NCI-H2227 treated with DMSO at 0.1 percent for 48 hours (cell line): ENCODE measurements at places on chromosomes 1 and 21.

- no peak for DNase-seq
These were observed 690.5 kb upstream of the NR5A2 start for GRCh38 chr1:199336745-199337640.

DNA sequence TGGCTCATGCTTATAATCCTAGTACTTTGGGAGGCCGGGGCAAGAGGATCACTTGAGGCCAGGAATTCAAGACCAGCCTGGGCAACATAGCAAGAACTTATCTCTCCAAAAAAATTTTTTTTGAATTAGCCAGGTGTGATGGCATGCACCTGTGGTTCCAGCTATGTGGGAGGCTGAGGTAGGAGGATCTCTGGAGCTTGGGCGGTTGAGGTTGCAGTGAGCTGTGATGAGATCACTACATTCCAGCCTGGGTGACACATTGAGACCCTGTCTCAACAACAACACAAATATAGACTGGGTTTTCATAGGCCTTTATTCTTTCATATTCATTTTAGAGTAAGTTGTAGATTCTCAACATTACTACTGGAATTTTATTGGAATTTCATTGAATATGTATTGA is 12.8 kb downstream of the MED18 start:
- no peak for DNase-seq

DNA sequence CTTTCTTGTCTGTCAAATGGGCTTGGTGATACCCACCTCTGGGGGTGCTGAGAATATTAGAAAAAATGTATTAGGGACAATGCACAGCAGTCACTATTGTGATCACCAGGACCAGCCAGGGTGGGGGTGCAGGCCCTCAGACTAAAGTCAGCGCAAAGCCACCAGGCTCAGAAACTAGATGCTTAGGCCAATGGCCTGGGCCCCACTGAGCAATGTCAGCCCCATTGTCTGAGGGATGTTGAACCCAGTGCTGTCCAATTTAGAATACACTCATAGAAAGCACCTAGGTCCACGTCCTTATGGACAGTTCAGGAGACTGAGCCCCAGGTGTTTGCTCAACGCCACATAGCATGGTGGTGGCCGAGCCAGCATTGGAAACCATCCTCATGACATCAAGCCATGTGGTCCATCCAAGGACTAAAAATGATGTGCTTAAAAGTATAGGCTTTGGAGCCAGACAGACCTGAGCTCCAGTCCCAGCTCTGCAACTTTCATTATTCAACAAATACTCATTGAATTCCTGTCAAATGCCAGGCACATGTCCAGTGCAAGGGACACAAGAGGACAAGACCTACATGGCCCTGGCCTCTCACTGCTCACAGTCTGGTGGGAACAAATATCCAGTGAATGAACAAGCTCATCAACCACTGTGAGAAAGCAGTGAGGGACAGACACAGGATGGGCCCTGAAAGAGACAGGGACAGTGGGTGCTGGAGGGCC is 273.8 kb downstream of the MATN1 start:
- no peak for DNase-seq

GRCh38 chr1:167629681-167630567 is at the start of gene RCSD1:
Gene RCSD1, plus strand, starts transcription at chr1:167630232. Its CDS starts 192 bp downstream, at chr1:167630424.
- DNase-seq: no peak

- no peak for DNase-seq
These were observed 7.9 kb downstream of the KIF21B start for GRCh38 chr1:201015551-201016091.

- no peak for DNase-seq
These were observed 842 bp upstream of the GCSAML start for GRCh38 chr1:247548092-247548491.

- no peak for DNase-seq
These were observed 308.3 kb upstream of the USP25 start for GRCh38 chr21:15421441-15421881.

DNA sequence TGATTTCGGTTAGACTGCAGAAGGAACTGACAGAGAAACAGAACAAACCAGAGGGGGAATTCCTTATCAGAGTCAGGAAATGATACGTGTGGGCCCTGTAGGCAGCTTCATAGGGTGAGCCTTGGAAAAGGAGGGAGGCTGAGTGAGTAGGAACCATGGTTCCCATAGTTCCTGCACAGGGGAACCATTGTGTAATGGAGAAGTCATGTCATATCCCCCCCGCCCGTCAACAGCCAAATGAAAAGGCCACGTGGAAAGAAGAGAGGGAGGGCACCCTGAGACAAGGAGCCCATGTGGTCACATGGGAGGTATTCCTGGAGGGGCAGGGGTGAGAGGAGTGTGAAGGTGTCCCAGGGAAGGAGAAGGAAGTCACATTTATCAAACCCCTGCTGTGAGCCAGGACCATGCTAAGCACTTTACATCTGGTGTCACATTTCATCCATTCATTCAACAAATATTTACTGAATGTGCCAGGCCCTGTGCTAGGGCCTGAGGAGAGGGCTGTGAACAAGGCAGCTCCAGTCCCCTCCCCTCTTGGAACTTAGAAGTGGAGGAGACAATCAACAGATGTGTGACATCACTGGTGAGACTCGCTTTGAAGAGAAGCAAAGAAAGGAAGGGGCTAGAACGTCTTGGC is 15.7 kb upstream of the FGR start:
- no peak for DNase-seq

GRCh38 chr21:44681861-44682579 is at the start of gene KRTAP12-1:
Gene KRTAP12-1, minus strand, starts transcription at chr21:44682163. Its CDS starts 40 bp downstream, at chr21:44682123.
- DNase-seq: no peak

- DNase-seq: no peak
These were observed 70.0 kb downstream of the KCTD3 start for GRCh38 chr1:215637041-215637573.

DNA sequence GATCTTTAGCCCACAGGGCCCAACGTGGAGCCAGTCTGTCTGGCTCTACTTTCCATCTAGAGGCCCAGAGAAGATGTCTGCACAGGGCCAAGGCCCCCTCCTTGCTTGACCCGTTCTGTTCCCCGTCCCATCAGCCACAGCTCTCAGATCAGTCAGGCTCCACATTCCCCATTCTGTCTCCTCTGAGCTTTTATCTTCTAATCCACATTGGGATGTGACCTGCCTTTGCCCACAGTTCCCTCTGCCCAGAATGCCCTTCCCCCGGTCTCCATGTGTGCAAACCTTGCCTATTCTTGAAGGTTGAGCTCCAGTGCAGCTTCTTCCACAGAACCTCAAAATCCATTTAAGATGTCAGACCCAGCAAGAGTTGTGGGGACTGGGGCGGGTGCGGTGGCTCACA is 53.3 kb upstream of the WASF2 start:
- no peak for DNase-seq

- no peak for DNase-seq
These were observed 10.1 kb upstream of the KRTAP13-2 start for GRCh38 chr21:30382201-30382600.

DNA sequence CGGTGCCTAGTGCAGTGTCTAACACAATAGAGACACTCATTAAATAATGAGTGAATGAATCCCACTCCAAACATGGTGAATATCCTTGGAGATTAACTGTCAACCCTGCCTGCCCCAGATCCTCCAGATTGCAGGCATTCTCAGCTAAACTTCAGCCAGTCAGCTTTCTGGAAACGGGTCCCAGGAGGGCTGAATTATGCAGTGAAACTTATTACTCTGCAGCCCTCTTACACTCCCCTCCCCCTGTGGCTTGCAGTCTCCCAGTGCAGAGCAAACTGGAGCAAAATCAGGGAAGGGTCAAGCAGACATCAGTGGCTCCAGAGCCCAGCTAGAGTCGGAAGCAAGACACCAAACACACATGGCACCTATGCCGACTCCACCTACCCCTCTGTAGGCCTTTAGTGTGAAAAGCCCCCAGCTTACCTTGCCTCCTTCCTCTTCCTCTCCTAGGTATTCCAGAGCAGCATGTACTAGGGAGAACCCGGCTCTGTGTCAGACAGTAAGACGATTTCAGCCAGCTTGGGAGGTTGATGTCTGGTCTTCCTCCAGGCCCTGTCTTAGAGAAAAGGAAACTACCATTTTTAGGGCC is 6.5 kb upstream of the RGS16 start:
- DNase-seq: no peak

DNA sequence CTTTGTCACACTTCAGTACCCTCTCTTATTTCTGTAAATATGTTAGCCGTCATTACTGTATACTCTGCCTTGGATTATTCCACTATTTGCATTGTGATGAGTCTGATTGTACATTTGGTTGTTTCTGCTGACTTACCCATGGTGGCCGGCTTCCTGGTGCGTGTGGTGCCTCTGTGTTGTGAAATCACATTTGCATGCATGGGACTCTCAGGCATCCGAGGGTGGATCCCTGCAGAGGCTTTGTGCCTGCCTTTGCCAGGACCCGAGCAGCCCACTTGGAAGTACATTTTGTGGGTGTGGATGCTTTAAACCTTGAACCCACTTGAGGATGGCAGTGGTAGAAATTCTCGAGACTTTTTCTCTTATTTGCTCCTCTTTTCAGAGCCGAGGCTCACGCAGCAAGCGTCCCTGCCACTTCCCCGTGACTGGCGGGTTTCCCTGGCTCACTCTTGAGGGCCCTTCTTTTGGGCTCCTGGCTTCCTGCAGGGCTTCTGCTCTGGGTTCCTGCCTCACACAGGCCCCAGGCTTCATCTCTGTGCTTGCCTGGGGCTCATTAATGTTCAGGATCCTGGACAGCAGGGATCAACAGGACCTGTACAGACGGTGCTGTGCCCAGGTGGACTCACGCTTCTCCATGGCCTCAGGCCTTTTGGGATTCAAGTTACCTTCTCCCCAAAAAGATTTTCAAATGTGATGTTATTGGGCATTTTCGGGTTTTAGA is 36.6 kb downstream of the POFUT2 start:
- no peak for DNase-seq

DNA sequence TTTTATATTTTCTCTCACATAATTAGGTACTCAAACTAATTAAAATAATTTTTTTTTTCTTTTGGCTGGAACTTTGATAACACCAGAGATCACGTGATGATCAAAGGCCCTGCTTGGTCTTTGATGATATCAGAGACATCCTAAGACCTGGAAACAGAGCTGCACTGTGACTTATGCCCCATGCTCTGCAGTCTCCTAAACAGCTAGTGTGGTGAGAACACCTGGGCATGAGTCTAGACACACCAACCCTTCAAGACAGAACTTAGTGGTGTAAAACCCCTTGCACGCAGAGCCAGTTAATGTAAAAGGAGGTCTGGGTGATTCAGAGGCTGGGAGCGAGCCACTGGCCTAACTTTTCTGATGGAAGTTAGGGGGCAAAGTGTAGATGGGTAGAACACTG is 70.3 kb downstream of the OMA1 start:
- DNase-seq: no peak

DNA sequence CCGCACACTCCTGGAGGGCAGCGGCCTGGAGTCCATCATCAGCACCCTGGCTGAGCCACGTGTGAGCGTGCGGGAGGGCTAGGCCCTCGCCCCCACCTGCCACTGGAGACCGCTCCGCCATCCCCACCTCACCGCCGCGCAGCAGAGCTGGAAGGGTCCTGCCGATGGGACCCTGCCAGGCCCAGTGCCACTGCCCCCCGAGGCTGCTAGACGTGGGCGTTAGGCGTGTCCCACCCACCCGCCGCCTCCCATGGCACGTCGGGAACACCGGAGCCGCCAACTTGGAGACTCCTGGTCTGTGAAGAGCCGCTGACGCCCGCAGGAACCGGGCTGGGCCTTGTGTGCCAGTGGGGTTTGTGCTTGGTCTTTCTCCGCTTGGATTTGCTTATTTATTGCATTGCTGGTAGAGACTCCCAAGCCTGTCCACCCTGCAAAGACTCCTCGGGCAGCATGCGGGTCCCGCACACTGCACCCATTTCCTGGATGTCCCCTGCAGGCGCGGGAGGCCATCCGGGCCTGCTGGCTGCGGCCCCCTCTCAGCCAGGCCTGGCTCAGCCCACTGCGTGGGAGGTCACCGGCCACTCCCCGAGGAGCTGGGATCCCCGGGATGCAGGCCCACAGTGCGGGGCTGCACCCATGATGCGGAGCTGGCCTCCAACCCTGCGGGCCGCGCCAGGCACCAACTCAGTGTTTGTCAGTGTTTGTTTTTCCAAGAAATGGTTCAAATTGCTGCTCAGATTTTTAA is 6.0 kb downstream of the LY9 start:
- DNase-seq: no peak

GRCh38 chr1:155871390-155871789 is 12.0 kb downstream of the SYT11 start:
- peak; percentile 49 for DNase-seq

DNA sequence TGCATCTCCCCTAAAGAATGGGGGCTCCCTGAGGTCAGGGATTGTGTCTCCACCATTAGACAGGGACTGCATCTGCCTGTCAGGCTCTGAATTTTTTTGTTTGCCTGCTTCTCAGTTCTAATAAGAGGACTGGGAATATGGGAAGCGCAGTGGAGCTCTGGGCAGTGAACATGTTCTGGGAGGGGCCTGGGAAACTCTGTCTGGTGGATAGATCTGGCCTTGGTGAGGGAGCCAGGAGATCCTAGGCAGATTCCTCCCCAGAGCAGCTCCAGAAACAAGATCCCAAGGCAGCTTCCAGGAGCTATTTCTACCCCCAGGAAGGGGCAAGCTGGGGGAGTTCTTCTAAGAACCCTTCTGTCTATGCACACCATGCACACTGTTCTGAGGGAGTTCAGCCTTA is 12.6 kb upstream of the MYOG start:
- DNase-seq: no peak

GRCh38 chr1:182397653-182398393 is 2.6 kb downstream of the TEDDM1 start:
- no peak for DNase-seq

- DNase-seq: no peak
These were observed 30.5 kb downstream of the RNF187 start for GRCh38 chr1:228517655-228518054.

DNA sequence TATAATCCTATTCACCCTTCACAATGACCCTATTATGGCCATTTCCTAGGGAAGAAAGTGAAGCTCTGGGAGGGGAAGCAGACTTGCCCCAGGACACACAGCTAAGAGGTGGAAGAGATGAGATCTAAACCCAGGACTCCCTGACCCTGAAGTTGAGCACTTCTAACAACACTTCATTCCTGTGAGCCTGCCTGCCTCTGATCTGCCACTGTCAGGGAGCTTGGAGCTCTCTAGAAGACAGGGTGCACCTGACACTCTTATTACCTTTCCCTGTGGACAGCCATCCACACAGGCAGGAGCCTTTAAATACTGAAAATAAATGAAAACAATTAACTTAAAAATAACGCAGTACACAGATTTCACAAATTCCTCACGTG is 599 bp downstream of the MKNK1 start:
- no peak for DNase-seq

DNA sequence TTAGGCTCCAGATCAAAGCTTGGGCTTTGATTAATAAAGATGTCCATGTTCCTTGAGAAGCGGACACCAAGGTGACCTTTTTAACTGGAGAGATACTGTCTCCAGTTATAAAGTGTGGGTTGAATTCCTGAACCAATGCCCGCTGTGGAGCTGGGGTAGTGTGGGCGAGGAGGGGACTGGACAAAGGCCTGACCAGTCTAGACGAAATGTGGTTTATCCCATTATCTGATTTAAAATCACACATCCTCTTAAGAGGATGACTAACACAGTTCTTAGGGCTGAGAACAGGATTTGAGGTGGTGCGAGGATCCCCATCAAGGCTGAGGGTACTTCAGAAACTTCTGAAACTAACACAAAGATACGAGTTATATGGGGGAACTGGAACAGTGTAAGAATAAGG is 84.5 kb upstream of the GCLM start:
- no peak for DNase-seq

- DNase-seq: no peak
These were observed 851 bp downstream of the TCP10L start for GRCh38 chr21:32584472-32584871.

- no peak for DNase-seq
These were observed 24.1 kb downstream of the MROH9 start for GRCh38 chr1:170959385-170959784.
